ENCODE measurements at places on chromosomes 6 and 20.

GRCh38 chr6:31304683-31305082 is 32.8 kb upstream of the HLA-C start:
- DNase-seq: no peak

DNA sequence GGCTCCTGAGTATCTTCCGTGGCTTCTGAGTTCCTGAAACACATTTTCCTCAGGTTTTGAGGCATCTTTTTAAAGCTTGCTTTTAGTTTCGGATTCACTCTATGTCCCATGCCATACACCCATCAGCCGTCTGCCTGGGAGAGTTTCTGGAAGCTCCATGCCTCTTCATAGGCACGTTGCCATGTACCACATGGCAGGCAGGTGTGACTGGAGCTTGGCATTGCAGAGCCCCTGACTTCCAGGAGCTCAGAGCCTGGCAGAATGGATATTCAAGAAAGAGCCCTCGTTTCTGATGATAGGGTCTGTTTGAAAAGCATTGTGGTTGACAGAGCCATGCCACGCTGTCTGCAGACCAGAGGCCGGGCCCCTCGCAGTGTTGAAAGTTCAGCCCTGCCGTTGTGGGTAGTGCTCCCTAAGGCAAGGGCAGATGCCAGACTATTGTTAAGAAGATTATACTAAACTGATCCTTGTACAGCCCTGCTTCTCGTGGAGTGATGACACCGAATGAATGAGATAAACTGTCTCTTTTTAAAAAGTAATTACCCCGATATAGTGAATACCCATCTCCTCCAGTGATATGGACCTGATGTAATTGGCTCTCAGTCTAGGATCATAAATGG is 100.0 kb downstream of the RPP40 start:
- no peak for DNase-seq

DNA sequence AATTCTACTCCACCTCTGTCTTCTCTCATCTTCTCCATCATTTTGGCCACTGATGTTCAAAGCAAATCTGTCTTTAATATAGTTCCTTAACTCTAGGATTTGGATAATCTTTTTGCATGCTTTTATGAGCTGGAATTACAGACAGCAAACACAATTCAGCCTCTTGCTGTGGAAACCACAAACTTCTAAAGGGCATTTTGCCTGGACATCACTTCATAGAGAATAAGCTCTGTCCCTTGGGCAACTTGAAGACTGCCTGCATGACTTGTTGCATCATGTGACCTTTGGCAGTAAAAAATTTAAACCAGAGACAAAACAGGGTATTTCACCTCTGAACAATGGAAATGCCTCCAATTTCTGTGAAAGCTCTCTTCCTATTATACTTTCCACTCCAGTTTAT is 74.1 kb upstream of the HDDC2 start:
- DNase-seq: no peak

- no peak for DNase-seq
Measured at GRCh38 chr20:10172998-10173655, 45.5 kb upstream of the SNAP25 start.

DNA sequence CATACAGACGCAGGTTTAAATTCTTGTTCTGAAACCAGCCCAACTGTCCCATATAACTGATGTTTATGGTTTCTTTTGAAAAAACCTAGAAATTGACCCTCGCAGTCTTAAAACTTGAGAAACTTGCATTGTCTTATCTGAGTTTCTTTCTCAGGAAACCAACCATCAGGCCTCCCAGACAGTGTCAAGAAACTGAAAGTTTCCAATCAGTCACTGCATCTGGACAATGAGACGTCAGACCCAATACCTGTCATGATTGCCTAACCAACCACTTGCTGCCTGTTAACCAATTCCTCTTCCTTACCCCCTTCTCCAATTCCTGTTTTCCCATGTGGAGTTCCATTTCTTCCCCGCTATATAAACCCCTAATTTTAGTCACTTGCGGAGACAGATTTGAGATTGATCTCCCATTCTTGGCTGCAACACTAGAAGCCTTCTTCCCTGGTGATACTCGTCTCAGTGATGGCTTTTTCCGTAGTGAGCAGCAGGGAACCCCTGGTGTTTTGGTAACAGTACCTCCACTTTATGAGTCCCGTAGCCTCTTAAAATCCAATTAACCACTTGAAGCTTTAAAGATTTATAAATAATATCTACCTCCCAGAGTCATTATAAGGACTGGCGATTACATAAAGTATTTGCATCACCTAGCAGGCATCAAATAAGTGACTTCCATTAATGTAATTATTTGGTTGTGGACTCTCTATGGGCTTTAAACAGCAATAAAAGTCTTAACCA is 49.3 kb downstream of the GPR63 start:
- no peak for DNase-seq

All from NCI-H1436 treated with DMSO at 0.1 percent for 48 hours (cell line).